Naive thymus-derived CD8-positive, alpha-beta T cell (primary cell): ENCODE measurements at places on chromosomes 4 and X.

DNA sequence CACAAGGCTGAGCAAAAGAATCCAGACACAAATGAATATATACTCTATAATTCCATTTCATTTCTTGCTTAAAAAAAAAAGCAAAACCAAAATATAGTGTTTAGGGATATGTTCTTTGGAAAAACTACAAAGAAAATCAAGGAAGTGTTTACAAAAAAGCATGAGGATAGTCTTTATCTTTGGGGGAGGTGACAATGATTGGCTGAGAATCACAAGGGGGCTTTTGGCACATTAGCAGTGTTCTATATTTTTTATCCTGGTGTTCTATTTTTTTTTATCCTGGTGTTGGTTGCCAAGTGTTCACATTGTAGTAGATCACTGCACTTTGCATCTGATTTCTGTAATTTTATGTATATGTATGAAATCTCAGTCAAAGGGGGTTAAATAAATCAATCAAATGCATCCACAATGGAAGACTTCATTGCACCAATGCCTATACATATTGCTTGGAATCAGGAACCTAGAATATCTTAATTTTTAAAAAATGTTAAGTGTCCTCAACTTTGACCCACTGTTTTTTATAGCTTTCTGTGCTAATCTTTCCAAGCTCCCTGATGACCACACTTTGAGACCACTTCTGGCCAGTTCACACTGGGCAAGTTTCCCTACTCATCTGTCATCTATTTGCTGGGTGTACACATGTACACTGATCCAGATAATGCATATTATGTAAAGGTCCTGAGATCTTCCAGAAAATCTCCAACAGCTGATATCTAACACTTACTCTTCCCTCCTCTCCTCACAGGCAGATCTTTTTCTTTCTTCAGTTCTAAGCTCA lies 3.7 kb downstream of the TBC1D9 start:
- H3K36me3 ChIP-seq, result no peaks in the 10 kb centered on the region
- peaks cover 37% of the 10 kb centered on the region for H3K27me3 ChIP-seq
- H3K27ac ChIP-seq, result no peak overlapping the region

DNA sequence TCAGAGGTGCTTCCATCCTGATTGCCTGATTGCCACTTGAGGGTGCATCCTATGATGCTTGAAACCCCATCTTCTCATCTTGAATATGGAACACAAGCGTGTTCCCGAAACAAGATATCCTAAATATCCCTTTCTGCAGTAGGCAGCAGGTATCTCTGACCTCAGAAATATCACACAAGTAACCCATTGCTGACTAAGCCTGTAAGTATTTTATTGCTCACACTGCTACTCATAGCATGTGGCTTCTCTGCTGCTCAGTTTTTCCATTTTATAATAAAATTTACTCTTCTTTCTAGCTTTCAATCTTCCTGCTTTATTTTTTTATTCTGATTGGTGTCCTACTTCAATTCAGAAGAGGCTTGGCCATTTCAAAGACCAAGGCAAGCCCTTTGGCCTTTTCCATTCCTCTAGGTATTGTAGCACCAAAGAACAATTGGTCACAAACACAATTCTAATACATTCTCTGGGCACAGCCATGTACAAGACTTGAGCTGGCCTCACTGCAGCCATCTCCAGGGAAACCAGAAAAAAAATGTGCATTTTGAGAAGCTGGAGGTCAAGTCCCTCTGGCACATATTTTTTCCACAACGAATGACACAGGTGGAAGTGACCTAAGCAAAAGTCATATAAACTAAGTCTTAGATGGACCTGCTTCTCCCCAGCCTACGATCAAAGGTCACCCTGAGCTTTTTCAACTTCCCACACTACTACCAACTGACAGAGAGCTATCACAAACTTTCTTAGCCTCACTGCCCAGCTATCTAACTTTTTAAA lies 107.0 kb downstream of the OR13H1 start:
- H3K27me3 ChIP-seq, result peaks cover 5% of the 10 kb centered on the region
- peaks cover 2% of the 10 kb centered on the region for H3K36me3 ChIP-seq
- DNase-seq, result no peak

- no peak overlapping the region for H3K4me3 ChIP-seq
- peaks cover 20% of the 10 kb centered on the region for H3K36me3 ChIP-seq
- H3K4me1 ChIP-seq, result no peaks in the 10 kb centered on the region
- no peak for DNase-seq
Observed at GRCh38 chrX:70280573-70280972, 1.4 kb upstream of the RAB41 start.

DNA sequence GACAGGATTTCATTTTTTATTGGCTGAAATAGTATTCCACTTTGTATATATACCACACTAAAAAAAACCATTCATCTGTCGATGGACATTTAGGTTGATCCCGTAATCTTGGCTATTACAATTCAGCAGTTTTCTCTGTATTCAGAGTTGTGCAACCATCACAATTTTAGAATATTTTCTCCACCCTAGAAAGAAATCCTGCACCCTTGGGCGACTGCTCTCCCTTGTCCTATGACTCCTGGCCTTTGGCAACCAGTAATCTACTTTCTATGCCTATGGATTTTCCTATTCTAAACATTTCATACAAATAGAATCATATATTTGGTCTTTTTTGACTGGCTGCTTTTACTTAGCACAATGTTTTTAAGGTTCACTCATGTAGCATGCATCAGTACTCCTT lies 84.7 kb downstream of the NCAPG start:
- no peaks in the 10 kb centered on the region for H3K4me1 ChIP-seq
- H3K36me3 ChIP-seq, result no peaks in the 10 kb centered on the region
- H3K27me3 ChIP-seq, result no peaks in the 10 kb centered on the region
- H3K27ac ChIP-seq, result no peak overlapping the region
- DNase-seq, result no peak
- H3K4me3 ChIP-seq, result no peak overlapping the region

GRCh38 chr4:86497980-86498862 lies 95.9 kb upstream of the PTPN13 start:
- no peaks in the 10 kb centered on the region for H3K4me1 ChIP-seq
- no peaks in the 10 kb centered on the region for H3K36me3 ChIP-seq
- H3K4me3 ChIP-seq, result no peak overlapping the region
- no peak overlapping the region for H3K27ac ChIP-seq
- H3K27me3 ChIP-seq, result no peaks in the 10 kb centered on the region
- peak; percentile 28 for DNase-seq

DNA sequence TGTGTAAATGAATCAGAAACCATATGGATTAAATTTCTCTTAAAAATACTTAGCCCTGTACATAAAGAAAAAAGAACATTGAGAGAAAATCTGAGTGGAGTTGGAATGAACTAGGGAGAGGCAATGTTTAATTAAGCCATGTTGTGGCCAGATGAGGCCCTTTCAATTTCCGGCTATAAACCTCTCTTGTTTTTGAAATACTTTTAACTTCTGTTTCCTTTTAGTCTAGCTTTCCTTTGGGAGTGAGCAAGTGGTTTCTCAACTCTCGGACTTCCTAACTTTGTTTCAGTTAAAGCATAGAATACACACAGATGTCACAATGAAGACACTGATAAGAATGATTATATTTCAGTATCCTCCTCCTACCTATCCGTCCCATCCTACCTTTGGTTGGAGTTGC lies 197.2 kb downstream of the ARHGAP24 start:
- H3K27ac ChIP-seq, result no peak overlapping the region
- no peak for DNase-seq
- H3K4me1 ChIP-seq, result no peaks in the 10 kb centered on the region
- no peaks in the 10 kb centered on the region for H3K27me3 ChIP-seq
